RWPE1 (cell line): ENCODE measurements at places on chromosomes 1 and 21.
A peak's percentile ranks its signal among the peaks of the same experiment; 100 is the strongest.

DNA sequence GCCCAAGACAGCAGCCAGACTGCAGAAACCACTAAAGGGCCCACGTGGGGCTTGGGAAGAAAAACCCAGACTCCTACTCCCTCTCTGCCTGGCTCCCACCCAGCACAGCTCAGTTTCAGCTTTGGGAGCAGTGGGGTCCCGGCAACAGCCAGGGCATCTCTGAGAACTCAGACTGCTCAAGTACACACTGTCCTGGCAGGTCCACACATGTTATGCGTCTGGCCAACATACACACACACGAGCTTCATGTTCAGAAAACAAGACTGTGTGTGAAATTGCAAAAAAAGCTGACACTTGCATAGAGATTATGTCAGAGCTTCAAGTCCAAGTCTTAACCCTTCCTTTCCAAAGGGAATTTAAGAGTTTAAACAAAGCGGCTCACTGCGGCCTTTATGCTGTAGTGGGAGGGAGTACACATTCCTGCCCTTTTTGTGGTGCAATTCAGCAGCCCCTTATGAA lies 136.6 kb upstream of the CD34 start:
- no peak for DNase-seq

GRCh38 chr1:223257856-223258550 lies 106.0 kb downstream of the SUSD4 start:
- DNase-seq, result no peak

- no peak for DNase-seq
Measured at GRCh38 chr1:153058154-153058553, 842 bp upstream of the SPRR2A start.

DNA sequence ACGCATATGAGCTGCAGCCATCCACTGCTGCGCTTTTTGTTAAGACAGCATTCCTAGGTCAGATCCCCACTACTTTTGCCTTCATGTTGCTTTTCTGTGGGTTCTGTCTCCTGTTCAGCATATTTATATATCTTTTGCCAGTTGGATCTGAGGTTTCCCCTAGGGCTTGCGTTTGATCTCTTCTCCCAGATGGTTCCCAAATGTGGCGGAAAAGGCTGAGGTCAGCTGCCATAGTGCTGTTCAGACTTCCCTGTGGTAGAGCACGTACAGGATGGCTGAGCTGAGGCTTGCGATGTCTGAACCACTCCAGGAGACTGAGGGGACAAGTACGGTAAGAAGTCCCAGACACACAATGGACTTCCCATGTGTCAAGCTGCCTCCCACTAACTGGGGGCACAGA lies 39.8 kb downstream of the COL6A1 start:
- no peak for DNase-seq

- DNase-seq, result no peak
Measured at GRCh38 chr1:75245239-75245638, 111.1 kb downstream of the LHX8 start.

DNA sequence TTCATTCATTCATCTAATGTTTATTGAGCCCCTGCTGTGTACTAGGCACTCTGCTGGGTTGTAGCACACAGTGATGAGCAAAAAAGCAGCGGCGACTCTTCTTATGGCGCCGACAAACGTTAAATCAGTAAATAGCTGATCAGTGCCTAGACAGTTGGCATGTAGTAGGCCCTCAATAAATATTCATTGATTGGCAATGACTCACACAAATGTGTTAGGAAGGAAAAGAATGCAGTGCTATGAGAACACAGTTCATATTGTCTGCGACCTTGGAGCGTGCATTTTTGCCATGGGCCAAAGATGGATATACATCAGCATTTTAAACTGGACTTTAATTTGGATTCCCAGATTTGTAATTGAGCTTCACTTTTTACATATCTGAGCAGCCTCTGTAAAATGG lies 52.0 kb downstream of the PRDM2 start:
- DNase-seq, result no peak

DNA sequence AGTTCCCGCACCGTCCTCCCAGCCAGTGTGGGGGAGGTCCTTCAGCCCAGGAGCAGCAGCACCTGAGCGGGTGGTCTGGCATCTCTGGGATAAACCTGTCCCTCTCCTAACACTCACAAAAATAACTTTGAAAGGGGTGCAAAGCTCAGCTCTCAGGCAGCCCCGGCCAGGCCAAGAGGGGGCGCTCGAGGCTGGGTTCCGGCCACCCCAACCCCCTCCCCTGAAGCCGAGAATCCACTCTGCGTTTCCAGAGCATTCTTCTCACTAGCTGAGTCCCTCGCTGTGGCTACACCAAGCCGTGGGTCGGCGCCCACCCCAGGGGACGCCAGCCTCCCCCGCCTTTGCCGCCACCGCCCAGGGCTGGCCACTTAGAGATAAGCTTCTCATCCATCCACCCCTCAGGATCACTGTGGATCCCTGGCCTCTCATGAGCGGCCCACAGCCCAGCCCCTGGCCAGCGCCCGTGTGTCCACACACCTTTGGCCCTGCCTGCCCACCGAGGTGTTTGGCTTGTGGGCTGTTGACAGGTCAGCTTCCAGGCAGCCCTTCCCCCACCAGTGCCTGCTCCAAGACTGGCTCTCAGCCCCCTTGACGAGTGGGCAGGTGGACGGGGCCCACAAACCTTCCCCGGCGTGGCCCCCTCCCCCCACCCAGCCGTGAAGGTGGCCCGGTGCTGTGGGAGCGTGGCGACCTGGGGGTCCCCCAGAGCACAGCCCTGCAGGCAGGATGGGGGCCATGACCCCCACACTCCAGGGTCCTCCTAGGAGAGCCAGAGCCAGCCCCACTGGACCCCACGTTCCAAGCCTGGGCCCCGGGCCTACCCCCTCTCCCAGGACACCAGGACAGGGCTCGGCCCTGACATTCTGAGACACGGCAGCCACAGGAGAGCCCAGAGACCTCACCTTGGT lies 1.9 kb downstream of the FTCD start:
- DNase-seq, result no peak

GRCh38 chr1:97918961-97919360 lies 1.9 kb downstream of the DPYD start:
- no peak for DNase-seq

GRCh38 chr1:186091222-186091720 lies 283.8 kb downstream of the TPR start:
- no peak for DNase-seq

- DNase-seq, result no peak
Measured at GRCh38 chr21:33386222-33386784, 16.9 kb upstream of the IFNGR2 start.

DNA sequence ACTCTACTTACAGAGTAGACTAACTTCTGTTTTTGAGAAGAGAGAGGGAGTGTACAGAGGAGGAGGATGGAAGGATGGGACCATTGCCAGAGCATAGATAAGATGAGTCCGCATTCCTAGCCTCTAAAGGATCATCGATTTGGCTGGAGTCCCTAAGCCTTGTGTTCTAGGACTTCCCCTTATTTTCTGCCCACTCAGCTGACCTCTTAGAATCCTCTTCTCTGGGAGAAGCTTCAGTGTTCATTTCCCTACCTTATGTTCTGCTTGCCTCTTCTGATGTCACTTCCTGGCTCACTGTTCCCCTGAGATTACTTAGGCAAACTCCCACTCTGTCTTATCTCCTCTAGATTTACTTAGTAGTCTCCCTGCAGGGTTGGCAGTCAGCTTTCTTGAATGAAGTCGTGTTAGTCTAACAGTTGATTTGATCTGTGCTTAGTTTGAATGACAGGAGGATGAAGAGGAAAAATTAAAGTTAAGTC lies 156.7 kb downstream of the SYT2 start:
- DNase-seq, result no peak

- DNase-seq, result no peak
Measured at GRCh38 chr21:31236528-31236927, 107.5 kb downstream of the TIAM1 start.

GRCh38 chr1:174051956-174052355 lies 29.8 kb upstream of the RC3H1 start:
- no peak for DNase-seq

- no peak for DNase-seq
Measured at GRCh38 chr1:172977296-172978017, 73.3 kb downstream of the TNFSF18 start.

DNA sequence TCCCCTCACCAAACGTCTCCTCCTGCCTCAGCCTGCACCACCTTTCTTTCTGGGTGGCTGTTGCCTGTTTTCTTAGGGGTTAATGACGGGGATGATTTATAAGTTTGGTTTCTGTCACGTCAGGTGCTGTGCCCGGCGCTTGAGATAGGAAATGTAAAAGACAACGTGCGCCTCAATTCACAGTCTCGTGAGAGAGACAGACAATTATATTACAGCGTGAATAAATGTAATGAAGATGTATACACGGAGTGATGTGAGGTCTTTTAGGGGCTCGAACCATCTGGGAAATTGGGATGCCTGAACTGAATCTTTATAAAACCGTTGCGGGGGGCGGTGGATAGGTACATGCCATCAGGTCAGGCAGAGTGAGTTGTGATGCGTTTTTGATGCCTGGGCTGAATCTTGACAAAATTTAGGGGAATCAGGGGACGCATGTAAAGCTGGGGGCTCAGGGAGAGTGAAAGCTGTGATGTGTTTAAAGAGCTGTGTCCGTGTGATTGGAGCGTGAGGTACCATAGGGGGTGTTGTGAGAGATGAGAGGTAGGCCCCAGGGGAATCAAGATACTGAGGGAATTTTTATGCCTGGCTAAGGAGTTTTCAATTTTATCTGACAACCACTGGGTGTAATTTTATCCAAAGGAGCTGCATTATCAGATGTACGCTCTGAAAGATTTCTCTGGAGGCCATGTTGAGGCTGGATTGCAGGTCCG lies 831 bp downstream of the TIPRL start:
- peak; percentile 30 for DNase-seq

DNA sequence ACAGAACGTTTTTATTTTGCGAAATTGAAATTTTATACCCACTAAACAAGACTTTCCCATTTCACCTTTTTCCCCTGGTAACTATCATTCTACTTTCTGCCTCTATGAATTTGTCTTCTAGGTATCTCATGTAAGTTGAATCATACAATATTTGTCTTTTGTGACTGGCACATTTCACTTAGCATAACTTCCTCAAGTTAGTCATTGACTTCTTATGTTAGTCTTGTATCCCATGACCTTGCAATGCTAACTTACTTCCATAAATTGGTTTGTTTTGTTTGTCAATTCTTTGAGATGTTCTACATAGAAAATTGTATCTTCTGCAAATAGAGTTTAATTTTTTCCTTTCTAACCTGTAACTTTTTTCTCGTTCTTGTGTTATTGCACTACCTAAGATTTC lies 26.9 kb downstream of the SH3BP5L start:
- no peak for DNase-seq

GRCh38 chr1:198007687-198008607 lies 90.8 kb downstream of the LHX9 start:
- no peak for DNase-seq

GRCh38 chr21:42665026-42665425 lies 11.6 kb downstream of the PDE9A start:
- DNase-seq, result no peak

DNA sequence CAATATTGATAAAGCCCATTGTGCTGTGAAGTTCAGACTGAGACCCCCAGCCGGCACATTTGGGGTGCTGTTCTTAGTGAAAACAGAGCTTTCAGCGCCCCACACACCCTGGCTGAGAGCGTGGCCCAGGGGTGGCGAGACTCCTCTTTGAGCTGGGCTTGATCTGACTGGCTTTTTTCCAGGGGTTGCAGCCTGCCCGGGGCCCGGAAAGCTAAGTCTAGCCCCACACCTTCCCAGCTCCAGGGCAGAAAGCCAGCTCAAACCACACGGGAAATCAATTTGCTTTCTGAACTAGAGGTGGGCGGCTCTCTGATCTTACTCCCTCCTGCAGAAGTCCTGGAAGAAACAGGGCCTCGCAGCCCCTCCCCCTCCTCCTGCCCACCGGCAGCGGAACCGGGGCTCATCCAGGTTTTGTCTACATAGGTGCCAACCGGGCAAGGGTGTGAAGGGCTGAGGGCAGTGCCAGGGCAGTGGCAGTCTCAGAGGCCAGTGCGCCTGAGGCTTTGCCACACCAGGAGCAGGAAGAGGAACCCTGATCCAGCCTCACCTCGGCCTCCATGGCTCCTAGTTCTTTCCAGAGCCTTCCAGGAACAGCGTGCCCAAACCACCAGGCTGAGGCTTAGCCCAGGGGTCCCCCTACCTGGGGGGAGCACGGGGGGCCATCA lies 155.3 kb downstream of the NPHP4 start:
- DNase-seq, result no peak

- peak; percentile 67 for DNase-seq
Measured at GRCh38 chr1:187842406-187843165, 1013.8 kb downstream of the PLA2G4A start.

DNA sequence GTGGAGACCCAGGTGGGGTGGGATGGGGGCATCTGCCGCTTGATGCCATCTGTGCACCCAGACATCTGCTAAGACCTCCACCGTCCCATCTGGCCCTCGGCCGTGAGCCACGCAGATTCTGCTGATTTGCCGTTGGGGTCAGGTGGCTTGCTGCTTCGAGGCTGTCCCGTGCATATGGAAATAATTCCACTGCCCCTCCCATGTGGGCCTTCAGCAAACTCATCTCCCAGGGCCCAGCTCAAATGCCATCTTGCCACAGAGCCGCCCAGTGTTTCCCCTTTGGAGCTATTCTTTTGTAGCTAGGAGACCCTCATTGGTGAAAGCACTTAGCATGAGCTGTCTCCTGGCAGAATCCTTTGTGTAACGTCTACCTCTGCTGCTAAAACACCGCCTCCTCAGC lies 99.8 kb downstream of the KAZN start:
- no peak for DNase-seq

DNA sequence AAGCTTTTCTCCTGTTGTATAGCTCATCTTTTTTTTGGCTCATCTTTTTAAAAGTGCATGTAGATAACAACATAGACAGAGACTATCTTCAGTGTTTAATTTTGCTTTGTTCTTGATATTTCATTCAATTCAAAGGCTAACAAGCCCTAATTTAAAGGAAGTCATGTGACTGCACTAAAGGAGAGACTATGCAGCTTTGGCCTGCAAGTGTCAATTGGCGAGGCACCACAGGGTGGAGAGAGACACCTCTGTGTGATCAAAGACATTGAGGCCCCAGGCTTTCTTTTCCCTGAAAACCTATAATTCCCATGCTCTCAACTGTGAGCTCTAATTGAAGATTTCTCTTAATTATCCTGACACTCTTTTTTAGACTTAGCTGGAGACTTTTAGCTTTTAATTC lies 53.6 kb downstream of the CHODL start:
- no peak for DNase-seq

DNA sequence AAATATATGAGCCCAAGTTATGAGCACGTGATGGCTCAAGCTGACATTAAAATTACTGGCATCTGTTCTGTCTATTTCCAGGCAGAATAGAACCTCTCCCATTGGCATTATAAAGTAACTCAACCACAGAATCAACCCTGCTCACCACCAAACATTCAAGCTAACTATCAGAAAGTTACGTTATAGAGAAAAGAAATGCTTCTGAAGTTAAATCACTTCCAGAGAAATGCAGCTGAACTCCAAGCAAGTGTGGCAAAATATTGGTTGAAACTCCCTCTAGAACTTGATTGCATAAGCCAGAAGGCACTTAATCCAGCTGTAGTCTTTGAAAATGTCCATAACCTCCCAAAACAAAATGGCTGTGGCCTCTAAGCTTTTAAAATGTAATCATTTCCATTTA lies 36.2 kb upstream of the UBE2U start:
- no peak for DNase-seq

- no peak for DNase-seq
Measured at GRCh38 chr1:60895252-60895651, 187.1 kb upstream of the NFIA start.
